Activated CD8-positive, alpha-beta memory T cell treated with anti-CD3 and anti-CD28 coated beads for 1 hour (primary cell): ENCODE measurements at places on chromosomes 5 and 9.

- DNase-seq: no peak
These were observed 28.9 kb downstream of the TYRP1 start for GRCh38 chr9:12722131-12722530.

GRCh38 chr5:138610415-138610917, 35.3 kb upstream of the HSPA9 start:
- no peak for DNase-seq

- DNase-seq: no peak
These were observed 32.6 kb upstream of the ACOT12 start for GRCh38 chr5:81426359-81427030.

- no peak for DNase-seq
These were observed 119.6 kb downstream of the DROSHA start for GRCh38 chr5:31412324-31412723.

GRCh38 chr9:98010445-98010844, 27.3 kb downstream of the ANP32B start:
- no peak for DNase-seq

DNA sequence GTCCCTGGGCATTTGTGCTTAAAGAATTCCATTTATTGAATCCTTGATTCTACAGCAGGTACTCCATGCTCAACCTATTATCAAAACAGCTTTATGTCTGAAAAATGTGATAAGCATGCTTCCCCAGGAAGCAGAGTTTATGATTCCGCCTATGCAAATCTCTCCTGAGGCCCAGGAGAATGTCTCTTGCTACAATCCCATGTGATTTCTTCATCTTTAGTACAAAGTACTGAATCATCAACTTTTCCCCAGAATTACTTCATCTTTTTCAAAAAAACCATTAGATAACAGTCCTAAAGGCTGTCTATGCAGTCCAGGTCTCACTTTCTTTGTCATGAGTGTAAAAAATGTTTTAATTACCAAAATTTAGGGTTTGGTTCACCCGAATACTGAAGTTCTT, 130.2 kb upstream of the ADAMTSL1 start:
- no peak for DNase-seq

DNA sequence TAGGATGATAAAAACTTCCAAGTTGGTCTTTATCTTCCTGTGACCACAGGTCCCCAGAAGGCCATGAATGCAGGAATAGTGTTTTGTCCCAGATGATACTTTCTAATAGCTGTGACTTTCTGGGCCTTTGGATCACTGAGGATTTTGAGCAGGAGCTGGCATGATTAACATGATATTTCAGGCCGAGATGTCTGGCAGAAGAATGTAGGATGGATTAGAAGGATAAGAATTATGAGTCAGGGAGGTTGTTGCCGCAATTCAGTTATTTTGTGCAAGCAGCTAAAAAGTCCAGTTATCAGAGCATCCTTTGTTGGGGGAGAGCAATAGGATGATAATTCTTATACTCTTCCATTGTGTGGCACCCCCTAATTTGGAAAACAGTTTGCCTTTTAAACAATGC, 189.7 kb downstream of the PSAT1 start:
- DNase-seq: no peak

DNA sequence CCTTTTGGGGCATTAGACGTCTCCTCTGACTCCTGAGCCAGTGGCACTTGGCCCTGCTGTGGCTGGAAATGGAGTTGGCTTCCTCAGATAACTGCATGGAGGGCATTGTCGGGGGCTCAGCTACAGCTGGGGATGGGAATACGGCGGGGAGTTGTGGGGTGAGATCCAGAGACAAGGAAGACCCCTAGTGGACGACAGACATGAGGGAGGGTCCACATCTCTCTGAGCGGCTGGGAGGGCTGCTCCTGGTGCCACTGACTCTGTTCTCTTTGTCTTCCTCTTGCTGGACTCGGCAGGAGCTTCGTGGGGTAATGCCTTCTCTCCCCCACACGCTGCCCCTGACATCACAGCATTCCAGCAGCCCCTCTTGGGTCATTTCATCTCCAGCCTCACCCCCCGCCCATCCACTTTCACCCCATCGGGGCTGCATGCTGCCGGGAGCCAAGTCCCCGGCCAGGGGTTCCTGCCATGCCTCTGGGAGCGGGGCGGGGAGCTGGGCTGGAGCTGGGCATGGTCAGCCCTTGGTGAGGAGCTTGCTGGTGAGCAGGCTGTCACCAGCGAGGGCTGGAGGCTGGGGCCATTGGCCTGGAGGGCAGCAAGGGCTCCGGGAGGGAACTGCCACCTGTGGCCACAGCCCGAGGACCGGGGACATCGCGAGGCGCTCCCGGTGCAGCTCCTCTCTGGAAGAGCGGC, 172.3 kb downstream of the CACNA1B start:
- DNase-seq: no peak

DNA sequence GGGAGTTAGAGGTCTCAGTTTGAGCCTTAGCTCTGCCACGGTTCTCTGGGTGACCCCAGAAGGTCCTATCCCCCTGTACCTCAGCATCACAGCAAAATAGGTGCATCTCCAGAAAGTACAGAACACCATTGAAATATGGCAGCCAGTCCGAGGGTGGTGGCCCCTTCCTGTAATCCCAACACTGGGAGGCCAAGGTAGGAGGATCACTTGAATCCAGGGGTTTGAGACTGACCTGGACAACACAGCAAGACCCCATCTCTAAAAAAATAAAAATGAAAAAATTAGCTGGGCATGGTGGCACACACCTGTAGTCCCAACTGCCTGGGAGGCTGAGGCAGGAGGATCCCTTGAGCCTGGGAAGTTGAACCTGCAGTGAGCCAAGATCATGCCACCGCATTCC, 7.0 kb upstream of the CRB2 start:
- no peak for DNase-seq
